ENCODE measurements at places on chromosomes 3 and 15.

GRCh38 chr3:112904786-112905185, 58.1 kb upstream of the CD200R1L start:
- DNase-seq = no peak

- no peak for DNase-seq
Observed at GRCh38 chr3:134253475-134254226, 3.0 kb upstream of the RYK start.

DNA sequence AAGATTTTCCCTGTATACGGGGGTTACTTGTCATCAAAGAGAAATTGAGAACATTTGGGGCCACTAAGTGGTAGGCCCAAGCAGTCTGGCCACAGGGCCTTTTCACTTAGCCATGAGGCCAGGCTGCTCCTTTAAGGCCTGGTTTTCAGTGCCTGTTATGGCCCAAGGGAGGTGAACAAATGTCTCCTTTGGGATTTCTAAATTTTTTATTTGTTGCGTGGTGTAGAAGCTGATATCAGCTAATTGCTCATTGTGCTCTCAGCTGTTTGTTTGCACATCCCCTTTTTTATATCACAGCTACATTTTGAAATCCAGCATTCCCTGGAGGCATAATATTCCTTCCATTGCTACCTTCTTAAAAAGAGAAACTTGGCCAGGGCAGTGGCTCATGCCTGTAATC, 48.5 kb downstream of the RLBP1 start:
- DNase-seq = no peak

DNA sequence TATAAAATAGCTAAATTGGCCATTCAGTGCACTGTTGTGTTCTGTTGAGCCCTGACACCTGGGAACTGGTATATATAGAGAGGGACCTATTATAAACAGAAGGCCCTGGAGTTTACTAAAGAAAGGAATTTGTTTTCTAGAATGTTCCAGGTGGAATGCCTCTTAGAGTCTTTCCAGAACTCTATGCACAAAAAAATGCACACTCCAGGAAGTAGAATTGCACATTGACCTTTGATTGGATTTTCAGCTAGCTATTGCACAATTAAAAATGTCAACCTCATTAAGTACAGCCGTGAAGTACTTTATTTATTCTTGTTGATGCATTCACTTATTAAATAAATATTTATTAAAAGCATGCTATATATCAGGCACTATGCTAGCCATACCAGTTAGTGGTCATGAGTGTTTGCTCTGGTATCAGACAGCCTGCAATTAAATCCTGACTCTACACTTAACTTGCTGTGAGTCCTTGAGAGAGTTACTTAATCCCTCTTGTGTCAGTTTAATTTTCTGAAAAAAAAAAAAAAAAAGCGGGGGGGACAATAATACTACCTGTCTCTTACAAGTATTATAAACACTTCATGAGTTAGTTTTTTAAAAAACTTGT, 40.8 kb downstream of the NDUFB4 start:
- DNase-seq = no peak

- no peak for DNase-seq
Observed at GRCh38 chr15:79680720-79681119, 216.1 kb downstream of the MTHFS start.

GRCh38 chr15:29593629-29594028, 228.6 kb downstream of the TJP1 start:
- DNase-seq = no peak

GRCh38 chr3:45205126-45205525, 21.0 kb downstream of the TMEM158 start:
- no peak for DNase-seq

- no peak for DNase-seq
Observed at GRCh38 chr3:126208182-126208581, 27.8 kb upstream of the ALDH1L1 start.

DNA sequence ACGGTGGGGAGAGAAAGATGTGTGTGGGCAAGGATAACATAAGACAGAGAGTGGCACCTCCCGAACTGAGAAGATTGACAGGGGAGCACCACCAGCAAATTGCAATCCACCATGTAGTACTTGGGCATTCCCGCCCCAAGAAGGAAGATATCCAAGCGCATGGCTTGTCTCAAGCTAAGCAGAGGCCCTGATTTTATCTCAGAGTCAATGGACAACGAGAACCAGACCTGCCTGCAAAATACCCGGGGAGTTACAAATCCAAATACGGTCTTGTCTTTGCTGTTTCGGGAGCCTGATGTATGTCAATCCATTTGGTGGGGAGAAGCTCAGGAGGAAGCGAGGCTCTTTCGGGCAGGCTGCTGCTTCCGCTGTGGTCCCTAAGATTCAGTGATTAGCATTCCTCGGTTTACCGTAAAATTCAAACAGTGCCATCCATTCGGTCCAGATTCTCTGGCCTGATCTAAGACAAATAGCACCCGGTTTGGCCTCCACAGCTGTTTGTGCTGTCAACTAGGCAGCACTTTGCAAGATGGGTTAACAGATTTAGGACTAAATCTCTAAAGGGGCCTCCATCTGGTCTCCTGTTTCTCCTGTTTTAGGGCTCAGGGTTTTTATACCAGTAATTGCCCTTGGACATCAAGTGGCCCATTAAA, 97.7 kb upstream of the WNT5A start:
- DNase-seq = no peak

GRCh38 chr3:189936201-189936945, 184.3 kb downstream of the P3H2 start:
- no peak for DNase-seq

GRCh38 chr3:194664857-194665256, 7.1 kb downstream of the LSG1 start:
- DNase-seq = no peak

DNA sequence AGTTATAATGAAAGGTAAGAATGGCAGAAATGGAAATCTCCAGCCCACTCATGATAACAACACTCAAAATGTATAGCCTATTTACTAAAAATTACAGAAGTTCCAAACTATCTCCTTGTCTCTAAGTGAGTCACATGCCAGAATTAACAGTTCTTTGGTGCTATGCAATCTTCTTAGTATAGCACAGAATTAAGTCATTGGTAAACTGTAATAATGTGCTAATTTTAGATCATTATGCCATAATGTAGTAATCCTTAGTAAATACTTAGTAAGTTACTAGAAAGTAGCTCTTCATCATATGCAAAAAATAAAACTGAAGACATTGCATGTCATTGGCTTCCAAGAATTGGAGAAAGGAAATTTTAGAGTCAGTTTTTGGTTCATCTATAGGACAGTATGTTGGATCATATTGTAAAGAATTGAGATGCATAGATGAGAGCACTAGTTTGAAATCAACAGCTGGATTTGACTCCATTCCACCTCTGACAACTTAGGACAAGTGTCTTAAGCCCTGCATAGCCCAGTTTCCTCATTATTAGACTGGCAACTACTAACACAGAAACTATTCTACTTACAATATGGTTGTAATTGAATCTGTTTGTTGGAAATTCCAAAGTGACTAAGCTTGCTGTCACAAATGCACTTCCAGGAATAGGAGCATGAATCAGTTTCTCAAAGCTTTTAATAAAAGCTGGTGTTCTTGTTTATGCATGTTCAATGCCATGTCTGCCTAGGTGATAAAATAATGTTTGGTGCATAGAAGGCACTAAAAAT, 40.1 kb upstream of the CD47 start:
- DNase-seq = no peak

- no peak for DNase-seq
Observed at GRCh38 chr15:58380280-58380945, 51.4 kb upstream of the LIPC start.

GRCh38 chr3:42663581-42664437, 10.3 kb downstream of the ZBTB47 start:
- DNase-seq = no peak

GRCh38 chr3:81788610-81789009, 27.2 kb upstream of the GBE1 start:
- DNase-seq = no peak

DNA sequence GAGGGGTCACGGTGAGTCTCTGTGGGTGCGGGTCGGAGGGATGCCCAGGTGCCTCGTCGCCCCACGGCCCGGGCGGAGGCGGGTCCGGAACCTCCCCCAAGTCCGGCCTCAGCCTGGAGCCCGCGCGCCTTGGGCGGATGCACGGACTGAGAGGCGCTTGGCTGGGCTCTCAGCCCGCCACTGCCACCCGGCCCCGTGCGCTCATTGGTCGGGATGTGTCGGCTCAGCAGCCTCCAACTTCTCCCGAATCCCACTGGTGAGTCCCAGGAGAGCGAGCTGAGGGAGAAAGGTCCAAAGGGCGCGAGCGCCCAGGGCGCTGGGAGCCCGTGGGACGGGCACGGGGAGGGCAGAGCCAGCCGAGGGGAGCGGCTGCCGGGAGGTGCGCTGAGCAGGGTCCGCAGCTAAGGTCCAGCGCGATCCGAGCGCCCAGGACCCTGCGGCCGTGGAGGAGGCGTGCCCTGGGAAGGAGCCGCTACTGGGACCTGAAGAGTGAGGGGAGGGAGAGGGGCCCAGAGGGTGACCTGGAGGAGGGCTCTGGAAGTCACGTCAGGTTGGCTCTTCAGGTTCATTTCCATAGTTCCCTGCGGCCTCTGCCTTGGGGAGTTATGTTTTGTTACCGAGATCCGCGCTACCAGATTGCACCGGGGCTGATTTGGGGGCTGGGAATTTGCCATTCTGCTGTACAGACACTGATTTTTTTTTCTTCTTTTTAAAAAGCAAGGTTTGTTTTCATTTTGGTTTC, at the start of gene MME:
MME (plus strand) TSS at position 574 of the 742 bp plus-strand sequence. CDS start 3,849 bp downstream, outside the sequence.
- DNase-seq = no peak

DNA sequence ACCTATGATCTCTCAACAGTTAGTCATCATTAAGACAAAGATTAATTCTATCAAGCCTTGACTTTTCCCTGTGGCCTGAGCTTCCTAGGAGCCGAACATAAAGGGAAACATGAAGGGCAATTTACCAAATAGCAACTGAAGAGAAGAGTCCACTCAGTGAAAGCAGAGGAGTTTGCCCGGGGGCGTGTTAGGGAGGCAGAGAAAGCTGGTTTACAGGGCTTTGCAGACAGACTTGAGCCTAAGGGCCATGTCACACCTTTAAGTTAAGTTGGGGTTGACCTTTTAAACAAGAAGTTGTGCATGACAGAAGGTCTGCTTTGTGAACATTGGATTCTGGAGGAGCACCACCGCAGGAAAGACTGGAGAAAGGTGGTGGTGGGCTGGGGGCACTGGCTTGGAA, 701.8 kb upstream of the CFAP20DC start:
- no peak for DNase-seq

DNA sequence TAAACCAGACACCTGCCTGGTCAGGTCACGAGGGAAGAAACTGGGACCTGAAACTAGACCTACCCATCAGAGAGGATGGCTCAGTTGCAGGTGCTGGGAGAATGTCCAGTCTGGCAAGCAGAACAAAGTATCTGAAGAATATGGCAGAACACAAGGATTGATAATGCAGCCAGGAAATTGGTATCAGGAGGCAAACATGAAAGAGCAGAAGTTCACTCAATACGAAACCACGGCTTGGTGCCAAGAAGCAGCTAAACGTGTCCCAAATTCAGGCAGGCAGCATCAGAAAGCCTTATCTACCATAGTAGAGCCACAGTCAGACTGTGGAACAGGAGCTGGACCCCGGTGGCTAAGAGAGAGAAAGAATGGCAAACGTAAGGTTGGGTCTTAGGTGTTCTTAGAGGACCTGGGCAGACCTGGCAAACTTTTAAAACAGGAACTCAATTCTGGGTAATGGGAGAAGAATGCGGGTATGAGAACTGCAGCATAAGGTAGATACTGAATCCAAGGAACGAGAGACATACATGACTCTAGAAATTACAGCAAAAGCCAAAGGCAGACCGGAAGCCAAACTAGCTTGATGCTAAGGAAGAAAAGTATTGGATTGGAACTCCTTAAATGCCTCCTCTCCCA, 169.0 kb upstream of the NECTIN3 start:
- no peak for DNase-seq

GRCh38 chr15:72338617-72339321, 18.8 kb upstream of the CELF6 start:
- DNase-seq = no peak

DNA sequence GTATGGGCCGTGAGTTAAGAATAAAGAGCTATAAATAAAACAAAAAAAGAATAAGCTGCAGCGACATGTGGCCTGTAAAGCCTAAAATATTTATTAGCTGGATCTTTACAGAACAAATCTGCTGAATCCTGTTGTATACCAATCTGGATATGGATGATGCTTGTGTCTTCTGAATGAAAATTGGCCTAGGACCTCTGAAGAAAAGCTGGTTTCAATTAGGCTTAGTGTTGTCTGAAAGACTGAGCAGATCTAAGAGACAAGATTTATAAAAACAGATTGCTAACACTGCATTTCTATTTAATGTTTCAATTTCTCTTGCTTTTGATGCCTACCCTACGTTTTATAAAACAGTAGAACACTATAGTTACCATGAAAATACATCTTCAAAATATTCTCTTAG, 57.9 kb downstream of the ST3GAL6 start:
- no peak for DNase-seq

DNA sequence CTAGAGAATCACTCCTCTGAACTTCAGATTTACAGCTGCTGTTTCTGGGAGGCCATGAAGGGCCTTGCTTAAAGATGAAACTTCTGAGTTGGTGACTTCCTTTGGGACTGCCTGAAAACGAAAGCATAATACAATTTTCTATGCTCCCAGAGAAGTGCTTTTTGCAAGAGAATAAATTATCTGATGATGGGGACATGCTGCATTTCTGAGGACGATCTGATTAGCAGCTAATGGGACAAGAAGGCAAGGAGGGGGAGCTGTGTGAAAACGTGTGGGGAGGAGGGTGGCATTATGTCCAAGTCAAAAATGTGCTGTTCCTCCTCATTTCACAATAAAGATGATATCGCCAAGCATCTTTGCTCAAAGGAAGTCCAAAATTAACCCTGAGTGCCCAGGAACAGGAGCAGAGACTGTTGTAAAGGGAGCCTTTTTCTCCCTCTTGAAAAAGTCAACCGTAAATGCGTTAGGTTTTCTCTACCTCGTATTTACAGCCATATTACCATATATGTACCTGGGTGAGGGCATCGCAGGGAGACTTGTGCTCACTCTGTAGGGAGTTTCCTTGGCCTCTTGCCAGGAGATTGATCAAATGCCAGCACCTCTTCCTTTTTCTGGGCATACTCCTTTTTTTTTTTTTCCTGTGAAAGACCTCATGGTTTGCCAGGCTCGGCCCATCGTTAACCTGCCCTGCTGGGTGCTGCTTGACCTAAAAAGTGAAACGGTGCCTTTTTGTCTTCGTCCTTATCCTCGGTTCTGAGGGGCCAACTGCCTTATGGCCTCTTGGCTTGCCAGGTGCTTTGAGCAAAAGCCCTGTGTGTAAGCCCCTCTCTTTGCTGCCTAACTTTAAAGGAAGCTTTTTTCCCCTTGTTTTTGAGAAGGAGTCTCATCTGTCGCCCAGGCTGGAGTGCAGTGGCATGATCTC, 11.5 kb downstream of the ITPR1 start:
- DNase-seq = no peak

DNA sequence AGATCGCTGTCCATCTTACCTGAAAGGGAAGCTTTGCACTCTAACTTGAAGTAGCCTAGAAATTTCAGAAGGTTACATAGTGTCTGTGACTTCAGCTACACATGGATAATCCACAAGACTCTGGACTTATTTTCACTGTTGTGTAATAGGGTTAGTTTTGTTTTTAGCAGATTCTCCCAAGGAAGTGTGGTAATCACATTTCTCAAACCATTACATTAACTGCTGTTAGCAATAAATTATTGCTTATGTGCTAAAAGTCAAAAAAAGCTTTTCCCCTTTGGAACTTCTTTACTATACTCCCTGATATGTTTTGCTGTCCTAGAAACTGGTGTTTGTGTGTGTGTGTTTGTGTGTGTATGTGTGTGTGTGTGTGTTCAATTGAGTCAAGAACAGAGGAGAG, 351.8 kb upstream of the TPRG1 start:
- no peak for DNase-seq

- no peak for DNase-seq
Observed at GRCh38 chr15:40911141-40911540, 16.9 kb downstream of the VPS18 start.
